DMS153 (cell line): ENCODE measurements at places on chromosomes 12 and 14.

- DNase-seq = peak; percentile 79
These were observed 773.1 kb upstream of the TBX3 start for GRCh38 chr12:115456946-115457689.

- no peak for DNase-seq
These were observed 21.4 kb downstream of the CCDC62 start for GRCh38 chr12:122795807-122796206.

DNA sequence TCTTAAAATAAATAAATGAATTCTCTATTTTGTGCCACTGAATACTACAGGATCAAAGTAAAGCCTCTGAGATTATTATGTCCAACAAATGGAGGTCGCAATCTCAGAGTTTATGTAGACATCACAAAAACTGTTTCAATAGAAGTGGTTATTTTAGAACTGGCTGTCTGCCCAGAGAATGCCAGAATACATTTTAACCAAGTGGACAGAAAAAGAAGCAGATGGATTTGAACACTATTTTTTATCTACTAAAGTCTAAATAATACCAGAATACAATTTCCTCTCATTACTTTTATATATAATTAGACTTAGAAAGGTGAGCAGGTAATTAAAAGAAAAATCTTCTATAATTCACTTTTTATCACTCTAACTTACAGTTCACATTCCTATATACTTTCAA lies 118.3 kb downstream of the MED13L start:
- DNase-seq = no peak

DNA sequence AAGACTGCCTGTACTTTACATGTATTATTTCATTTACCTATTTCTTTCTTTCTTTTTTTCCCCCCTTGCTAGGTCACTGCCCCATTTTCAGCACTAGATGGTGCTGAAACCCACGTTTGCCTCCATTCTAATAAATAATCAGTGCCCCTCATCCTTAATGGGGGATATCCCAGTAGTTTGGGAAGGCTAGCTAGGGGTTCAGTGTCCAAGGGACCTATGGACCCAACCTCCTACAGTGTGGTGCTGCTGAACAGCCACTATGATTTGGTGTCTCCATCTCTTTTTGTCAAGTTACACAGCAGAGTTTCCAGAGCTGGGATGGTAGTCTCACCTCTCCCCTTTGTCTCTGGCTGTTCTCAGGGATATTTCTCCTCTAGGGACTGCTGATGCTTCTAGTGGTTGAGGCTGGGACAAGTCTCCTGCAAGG lies 6.5 kb upstream of the HCFC2 start:
- DNase-seq = no peak
